ENCODE measurements at places on chromosomes 16 and 17.

GRCh38 chr17:17579691-17580090 is 11.8 kb downstream of the PEMT start:
- no peak for DNase-seq

- no peak for DNase-seq
Observed at GRCh38 chr16:80580109-80580832, 39.5 kb downstream of the DYNLRB2 start.

- no peak for DNase-seq
Observed at GRCh38 chr17:79427621-79428539, 183.0 kb downstream of the RBFOX3 start.

GRCh38 chr16:6964679-6965078 is 368.0 kb upstream of the RBFOX1 start:
- no peak for DNase-seq

DNA sequence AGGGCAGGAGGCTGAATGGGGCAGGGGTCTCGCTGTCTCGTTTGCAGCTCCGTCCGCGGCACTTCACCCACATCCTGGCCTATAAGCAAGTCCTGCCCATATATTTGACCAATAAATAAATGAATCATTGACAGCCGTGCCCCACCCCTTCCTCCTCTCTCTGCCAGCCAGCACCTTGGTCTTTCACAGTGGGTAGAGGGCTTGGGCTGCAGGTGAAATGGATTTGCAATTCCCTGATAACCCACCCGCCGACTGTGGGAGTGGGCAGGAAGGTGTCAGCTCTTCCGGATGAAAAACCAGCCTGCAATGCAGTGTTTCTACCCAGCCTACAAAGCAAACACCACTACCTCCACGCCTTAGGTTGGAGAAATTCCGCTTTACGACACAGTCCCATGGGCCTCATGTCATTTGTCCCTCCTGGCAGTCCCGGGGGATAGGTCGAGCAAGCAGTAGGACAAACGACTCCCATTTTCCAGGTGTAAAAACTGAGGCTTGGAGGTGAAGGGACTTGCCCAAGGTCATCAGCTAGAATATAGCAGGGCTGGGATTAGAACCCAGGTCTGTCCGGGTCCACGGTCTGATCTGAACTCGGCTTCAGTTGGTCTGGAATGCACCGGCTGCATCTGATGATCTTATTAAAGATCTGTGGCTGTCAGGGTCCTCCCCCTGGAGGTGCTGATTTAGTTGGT is 79.0 kb downstream of the ABCC1 start:
- DNase-seq: no peak

DNA sequence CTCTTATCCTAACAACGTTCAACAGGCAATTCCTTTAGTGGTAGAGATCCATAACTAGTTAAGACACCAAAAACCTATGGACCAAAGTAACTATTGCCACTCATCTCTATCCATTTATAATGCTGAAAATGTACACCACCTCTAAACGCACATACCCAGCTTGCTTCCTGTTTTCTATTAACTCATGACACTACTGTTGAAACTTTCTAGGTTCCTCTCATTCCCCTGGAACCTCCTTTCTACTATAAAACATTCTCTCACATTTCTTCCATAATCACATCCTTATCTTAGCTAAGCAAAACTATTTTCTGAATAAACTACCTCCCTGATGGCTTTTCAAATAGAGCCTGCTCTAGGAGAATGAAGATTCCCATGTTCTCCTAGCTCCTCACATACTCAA is 42.9 kb upstream of the KSR1 start:
- DNase-seq: no peak

DNA sequence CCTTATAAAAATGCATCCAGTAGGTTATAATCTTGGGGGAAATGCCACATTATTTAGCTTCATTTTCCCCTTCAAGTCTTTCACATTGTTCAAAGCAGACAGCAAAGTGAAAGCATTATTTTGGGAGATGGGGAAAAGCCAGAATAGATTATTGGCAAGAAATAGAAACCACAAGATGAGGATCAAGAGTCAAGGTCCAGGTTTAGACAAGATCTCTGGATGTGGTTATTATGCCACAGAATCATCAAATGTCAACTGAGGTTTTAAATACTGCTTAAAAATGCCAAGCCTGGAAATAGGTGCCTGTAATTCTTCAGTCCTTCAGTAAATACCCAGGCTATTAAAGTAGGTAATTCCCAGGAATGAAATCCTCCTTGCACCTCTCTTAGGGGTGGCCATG is 65.1 kb upstream of the ALOX12 start:
- DNase-seq: no peak

DNA sequence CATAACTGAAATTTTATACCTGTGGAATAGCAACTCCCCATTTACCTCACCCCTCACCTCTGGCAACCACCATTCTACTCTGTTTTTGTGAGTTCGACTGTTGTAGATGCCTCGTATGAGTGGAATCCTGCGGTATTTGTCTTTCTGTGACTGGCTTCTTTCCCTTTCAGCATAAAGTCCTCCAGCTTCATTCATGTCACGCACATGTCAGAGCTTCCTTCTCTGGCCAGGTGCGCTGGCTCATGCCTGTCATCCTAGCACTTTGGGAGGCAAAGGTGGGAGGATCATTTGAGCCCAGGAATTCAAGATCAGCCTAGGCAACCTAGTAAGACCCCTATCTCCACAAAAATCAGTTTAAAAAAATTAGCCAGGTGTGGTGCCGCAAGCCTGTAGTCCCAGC is 278.4 kb downstream of the PARN start:
- no peak for DNase-seq

DNA sequence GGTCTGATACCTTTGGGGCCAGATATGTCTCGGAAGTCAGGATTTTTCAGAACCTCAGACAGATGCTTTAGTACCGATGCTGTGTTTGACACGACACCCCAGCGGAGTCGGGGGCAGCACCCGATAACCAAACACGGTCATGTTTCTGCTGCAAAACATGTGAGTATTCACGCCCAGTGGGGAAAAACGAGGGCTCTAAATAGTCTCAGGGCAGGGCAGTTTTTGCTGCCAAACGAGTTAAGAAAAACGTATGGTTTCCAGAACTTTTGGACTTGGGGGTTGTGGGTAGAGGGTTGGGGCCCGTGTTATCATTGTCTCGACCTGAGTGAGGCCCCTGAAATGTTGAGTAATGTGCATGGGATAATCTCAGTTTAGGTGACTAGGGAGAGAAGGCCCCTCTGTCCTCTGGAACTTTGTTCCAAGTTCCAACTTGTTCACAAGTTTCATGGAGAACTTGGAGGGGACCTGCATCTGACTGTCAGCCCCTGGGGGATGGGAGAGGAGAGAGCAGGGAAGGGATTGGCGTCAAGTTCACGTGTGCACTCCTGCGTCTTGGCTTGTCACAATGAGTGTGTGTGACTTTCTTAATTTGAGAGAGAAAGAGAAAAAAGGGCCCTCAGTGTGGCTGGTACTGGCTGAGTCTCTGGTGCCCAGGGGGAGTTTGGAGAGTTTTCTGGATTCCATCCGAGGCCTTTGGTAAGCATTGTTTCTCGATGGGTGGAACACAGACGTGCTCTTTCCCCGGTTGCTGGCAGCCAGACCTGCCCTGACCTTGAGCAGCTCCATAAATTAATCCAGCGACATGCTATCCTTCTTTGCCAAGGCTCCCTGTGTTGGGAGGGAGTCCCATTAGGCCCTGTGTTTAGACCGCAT is 83.9 kb upstream of the CIBAR2 start:
- DNase-seq: no peak

GRCh38 chr17:391850-392249 is 39.2 kb upstream of the RPH3AL start:
- DNase-seq: no peak

DNA sequence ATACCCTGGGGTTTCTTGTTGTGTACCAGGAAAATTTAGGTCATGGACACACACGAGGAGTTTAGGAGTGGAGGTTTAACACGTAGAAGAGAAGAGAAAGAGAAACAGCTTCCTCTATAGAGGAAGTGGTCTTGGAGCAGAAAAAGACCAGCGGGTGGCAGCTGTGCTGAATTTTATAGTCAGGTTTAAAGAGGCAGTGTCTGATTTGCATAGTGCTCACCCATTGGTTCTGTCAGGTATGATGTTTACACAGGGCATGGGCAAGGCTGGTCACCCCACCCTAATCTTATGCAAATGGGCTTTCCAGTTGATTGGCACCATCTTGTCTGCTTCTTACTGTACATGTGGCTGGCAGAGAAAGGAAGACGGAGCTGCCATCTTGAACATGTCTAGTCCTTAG is 309.0 kb downstream of the CDH13 start:
- DNase-seq: no peak

- no peak for DNase-seq
Observed at GRCh38 chr17:72702998-72703397, 389.5 kb downstream of the SLC39A11 start.

Measured in femur (tissue), 1 donor.